Stimulated activated CD4-positive, alpha-beta T cell treated with anti-CD3 and anti-CD28 coated beads, Interleukin-4, amount 100 ng/mL, for 48 hours (primary cell): ENCODE measurements at places on chromosomes 4 and X.
A peak's percentile ranks its signal among the peaks of the same experiment; 100 is the strongest.

GRCh38 chr4:47213106-47213505 lies 181.7 kb downstream of the GABRB1 start:
- DNase-seq = no peak

- no peak for DNase-seq
These were observed 70.5 kb downstream of the HPGD start for GRCh38 chr4:174451718-174452296.

DNA sequence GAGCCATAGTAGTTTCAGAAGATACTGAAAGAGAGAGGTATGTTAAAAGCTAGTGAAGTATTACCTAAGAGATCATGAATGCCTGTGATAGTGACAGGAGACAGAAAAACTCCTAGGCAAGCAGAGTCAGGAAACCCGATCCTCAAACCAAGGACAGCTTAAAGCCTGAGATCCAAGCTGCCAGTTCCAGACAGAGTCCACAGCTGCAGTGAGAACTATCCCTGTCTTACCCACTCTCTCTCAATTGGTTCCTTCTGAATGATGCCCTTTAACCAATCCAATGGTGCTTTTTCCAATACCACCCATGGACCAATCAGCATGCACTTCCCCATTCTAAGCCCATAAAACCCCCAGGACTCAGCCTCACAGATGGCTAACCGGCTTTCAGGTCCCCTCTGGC lies 90.4 kb upstream of the PCDH10 start:
- no peak for DNase-seq

DNA sequence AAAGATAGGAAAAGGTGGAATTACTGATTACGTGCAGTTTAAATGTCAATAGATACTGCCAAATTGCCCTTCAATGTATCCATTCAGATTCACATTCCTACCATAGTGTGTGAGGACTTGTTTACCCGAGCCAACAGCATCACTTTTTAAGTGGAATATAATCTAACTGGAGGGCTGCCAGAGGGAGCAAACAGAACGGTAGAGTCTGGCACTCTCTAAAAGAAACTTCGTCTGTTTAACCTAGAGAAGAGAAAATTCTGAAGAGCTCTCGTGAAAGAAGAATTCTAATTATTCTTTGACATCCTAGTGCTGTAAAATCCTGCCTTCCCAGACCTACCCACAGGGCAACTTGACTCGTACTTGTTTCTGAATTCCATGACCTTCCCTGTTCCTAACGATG lies 23.2 kb downstream of the SMIM43 start:
- DNase-seq = no peak

DNA sequence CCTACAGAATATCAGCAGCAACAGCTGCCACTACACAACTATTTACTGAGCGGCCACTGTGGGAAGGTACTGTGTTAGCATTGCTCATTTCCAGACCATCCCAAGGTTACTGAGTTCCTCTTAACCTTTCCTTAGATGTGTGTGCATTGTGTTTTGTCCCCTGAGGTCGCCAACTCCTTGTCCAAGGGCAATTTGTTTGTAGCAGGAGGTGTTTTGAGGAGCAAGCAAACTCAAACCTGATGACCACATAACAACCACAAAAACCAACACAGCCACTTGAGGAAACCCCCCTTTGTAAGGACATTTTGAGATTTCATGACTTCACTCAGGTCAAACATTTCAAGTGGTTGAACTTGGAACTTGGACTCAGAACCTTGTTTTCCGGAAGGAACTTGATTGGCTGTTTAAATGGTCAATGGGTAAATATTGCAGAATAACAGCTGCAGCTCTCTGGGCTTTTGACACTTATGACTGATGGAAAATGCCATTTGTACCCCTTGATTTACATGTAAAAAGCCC lies 122.3 kb downstream of the MID1IP1 start:
- DNase-seq = no peak

GRCh38 chr4:147354237-147354636 lies 126.7 kb upstream of the EDNRA start:
- DNase-seq = no peak

- no peak for DNase-seq
These were observed 123.4 kb downstream of the ASB9 start for GRCh38 chrX:15146515-15146914.

GRCh38 chrX:17644001-17644400 lies 93.3 kb upstream of the SCML1 start:
- DNase-seq = no peak

GRCh38 chrX:103686199-103687072 lies at the start of gene MORF4L2:
TSS of gene MORF4L2 (minus strand) at chrX:103686699. CDS start at chrX:103677027, 9,672 bp downstream.
- DNase-seq = peak; percentile 57

- no peak for DNase-seq
These were observed 8.6 kb upstream of the PDHA1 start for GRCh38 chrX:19334945-19335626.

DNA sequence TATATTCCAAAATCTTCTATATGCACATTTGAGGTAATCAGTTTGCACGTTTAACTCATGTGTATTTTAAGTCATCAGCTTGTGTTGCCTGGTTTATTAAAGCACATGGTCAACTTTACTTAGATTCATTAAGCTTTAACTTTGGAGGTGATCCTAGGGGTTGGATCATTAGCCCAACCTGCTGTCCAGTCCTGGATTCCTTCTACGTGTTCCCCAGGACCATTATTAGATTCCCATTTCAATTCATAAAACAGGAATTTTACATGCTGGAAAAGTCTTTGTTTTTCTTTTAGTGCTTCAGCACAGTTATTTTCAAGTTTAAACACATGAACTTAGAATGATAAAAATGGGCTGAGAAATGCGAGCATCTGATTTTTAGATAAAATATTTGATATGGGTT lies 132.5 kb downstream of the SORBS2 start:
- DNase-seq = no peak

GRCh38 chr4:132101526-132101925 lies 1047.6 kb upstream of the PCDH10 start:
- no peak for DNase-seq

DNA sequence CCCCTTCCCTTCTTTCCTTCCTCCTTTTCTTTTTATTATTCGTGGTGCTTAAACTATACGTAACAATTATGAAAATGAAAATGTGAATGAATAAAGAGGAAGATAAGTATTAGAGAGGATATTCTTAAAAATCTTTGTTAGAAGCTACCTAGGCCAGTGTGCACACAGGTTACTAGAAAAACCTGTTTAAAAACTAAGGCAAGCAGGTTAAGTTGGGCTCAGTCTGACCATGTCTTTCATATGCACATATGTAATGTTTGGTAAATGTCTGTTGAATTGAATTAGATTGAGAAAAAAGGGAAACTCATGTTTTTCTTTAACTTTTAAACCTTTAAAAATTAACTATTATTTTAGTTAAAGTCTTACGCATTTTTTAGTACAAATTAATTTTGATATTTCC lies 7.8 kb downstream of the SHROOM3 start:
- no peak for DNase-seq

DNA sequence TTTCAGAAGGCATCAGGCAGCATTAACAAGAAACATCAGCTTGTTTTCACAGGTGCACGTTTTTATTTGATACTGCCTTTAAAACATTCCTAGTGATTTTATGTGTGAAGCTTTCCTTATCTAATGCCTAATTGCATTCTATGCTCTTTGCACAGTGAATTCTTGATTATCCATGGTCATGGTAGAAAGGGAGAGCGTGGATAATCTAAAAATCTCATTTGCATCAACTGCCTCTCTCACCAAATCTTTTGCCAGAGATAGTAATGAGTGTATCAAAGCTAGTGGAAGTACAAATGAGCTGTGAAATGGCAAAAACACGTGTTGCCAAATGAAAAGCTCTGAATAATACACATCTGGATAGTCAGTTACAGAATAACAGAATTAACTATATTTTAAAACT lies 170.5 kb downstream of the NAA11 start:
- DNase-seq = no peak

- DNase-seq = no peak
These were observed 718.1 kb downstream of the SMARCA1 start for GRCh38 chrX:128805236-128805635.

DNA sequence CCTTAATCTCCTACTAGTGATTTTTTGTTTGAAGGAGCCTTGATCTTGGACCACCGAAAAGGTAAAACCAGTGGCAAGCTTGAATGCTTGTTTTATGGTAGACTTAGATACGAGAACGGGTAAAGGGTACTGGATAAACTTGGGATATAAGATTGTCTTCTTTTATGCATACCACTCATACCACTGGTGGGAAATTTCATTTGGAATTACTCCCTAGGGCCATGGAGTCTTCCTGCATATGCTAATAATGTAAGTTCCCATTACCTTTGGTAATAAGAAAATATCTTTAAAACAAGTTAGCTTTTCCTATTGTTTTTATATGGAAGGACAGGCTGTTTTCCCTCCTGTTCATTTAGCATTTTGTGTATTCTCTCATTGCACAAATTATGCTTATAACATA lies 11.7 kb downstream of the SMARCAD1 start:
- DNase-seq = no peak

GRCh38 chr4:164021947-164022346 lies 527.5 kb downstream of the TMA16 start:
- no peak for DNase-seq

DNA sequence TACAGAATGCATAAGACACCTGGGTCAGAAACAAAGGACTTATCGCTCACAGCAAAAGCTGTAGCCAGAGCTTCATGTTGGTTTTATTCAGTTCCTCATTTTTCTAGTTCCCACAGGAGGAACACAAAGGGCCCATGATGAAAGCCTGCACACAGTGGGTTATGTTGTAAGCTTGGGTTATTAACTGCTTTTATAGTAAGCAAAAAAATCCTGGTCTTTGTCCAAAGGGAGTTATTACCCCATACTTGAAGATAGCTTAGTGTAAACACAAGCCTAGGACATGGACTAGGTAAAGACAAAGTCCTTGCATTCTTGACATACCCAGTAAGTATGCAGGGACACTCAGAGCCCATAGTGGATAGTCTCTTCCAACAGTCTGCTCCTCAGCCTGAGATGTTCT lies 11.7 kb downstream of the BBS12 start:
- no peak for DNase-seq

GRCh38 chr4:159048166-159048886 lies 54.6 kb upstream of the RAPGEF2 start:
- no peak for DNase-seq

GRCh38 chr4:158238575-158238974 lies 28.3 kb downstream of the TMEM144 start:
- DNase-seq = no peak

DNA sequence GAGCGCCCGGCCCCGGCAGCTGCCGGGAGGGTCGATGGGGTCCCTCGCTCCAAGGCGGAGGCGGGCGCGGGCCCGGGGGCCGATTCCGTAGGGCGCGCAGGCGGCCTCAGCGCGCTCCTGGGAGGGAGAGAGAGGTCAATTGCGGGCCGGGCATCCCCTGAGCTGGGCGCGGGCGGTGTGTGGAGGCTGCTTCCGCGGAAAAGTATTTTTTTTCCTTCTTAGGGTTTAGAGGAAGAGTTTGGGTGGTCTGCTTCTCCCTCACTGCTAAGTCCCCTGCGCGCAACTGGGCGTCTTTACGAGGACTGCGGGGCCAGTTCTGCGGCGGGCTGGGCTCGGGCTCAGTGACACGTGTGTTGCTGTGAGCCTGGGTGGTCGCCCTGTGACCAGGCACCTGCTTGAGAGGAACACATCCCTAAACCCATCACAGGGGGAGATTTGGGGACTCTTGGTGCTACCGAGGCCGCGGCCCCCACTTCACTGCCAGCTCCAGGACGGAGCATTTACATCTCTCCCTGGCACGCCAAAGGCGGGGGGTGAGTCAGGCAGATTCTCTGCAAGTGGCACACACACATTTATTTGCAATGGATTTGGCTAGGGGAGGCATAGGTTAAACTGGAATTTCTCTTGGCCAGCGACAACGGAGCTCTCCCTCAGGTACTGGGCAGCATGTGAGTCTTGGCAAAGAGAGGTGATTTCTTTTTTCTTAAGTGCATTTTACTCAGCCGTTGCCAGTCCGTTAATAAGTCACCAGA lies 151.2 kb upstream of the SLC4A4 start:
- DNase-seq = peak; percentile 2

DNA sequence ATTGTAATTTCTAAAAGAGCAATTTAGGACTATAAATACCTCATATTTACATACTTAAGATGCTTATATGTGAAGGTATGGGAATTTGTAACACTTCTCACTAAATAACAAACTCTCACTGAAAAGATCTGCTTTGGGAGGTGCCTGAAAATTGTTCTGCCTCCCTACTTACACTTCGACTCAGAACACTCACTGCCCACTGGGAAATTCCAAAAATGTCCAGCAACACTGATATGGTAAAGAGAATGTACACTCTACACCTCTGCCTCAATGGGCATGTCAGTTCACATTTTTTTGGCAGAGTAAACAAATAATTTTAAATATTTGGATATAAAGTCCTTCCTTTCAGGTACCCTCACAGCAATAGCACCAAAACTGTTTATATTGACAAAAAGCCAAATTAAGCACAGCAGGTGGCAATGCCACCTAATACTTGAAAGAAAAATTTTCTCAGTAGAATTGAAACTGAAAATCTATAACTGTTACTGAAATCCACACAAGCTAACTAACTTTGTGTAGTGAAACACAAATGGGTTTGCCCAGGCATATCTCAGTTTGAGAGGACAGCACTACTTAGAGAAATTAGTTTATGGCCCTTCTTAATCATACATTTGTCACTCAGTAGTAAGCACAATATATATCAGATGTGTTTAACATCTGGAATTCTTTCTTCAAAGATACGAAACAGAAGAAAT lies 67.1 kb downstream of the PRDM5 start:
- DNase-seq = no peak

GRCh38 chr4:138728566-138728965 lies 287.0 kb upstream of the NOCT start:
- DNase-seq = no peak

DNA sequence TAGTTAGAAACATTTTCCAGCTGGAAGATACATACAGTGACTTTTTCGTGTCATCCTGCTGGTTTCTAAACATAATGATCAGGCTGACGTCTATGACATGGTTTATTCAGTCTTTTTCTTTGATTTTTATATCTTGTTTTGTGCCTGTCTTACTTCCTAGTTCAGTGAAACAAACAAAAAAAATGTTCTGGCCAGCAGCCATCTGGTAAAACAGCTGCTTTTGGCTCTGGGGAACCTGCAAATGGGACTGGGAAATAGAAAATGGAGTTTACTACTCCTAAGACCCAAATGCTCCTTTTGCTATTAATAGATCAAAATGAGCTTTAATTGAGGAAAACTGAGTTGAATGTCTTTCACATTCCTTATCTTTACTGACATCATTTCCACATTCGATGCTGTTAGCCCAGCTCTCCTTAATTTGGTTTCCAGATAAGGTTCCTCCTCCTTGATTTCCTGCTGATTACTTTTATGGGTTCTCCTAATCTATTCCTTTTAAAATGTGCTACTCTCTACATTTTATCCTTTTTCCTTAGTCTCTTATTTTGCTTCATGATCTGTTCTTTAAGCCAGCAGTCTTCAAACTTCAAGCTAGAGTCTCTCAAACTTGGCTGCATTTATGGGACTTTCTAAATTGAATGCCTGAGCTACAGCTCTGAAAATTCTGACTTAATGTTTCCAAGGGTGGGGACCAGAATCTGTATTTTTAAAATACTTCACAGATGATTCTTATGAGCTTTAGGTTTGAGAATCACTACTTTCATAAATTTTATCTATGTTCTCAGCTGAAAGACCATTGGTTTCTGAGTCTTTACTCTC lies 499.5 kb downstream of the ANKRD50 start:
- DNase-seq = no peak

- DNase-seq = no peak
These were observed at the start of gene SLC26A1 for GRCh38 chr4:993111-994029. TSS of gene SLC26A1 (minus strand) at chr4:993404. CDS start at chr4:991703, 1,701 bp downstream.

GRCh38 chrX:131747173-131747572 lies 203.3 kb downstream of the OR13H1 start:
- no peak for DNase-seq
